NCI-H1048 (cell line): ENCODE measurements at places on chromosomes 7 and 10.

DNA sequence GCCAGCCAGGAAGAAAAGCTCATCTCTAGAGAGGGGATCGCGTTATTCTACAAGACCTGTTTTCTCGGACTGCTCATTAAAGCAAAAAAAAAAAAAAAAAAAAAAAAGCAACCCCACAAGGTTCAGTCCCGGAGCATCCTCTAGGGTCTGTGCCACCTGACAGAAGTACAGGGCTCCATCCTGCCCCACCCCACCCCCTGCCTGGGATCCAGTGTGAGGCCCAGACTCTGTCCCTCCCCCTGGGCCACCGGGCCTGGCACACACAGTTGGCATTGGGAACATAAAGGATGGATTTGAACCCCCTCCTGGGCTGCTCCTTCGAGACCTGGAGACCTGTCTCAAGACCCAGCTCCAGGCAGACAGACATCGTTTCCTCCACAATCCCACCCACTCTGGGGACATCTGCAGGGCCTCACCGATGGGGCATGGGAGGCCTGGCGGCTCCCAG lies 688 bp downstream of the ORAI2 start:
- no peak for DNase-seq

DNA sequence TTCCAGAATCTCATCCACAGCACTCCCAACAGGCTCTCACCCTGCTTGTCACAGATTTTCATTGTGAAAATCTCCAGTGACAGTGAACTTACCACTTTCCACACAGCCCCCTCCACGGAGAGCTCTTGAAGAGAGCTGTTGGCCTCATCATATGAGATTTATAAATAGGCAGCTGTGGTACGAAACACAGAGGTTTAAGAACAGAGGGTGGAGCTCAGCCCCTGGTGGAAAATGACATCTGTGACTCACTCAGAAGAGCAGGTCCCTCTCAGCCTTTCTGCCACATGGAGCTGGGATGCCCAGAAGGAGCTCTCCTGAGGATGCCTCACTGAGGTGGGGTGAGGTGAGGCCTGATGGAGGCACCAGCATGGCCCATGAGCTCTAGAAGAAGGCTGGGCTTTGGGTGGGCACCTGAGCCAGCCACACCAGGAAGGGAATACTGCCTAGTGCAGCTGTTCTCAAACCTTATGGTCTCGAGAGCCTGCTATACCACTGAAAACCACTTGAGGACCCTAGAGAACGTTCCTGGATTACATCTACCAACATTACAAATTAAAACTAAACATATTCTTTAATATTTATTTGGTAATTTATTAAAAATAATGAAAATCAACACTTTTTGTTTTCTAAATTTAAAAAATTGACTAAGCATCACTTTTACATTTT lies 25.8 kb upstream of the EEPD1 start:
- no peak for DNase-seq

DNA sequence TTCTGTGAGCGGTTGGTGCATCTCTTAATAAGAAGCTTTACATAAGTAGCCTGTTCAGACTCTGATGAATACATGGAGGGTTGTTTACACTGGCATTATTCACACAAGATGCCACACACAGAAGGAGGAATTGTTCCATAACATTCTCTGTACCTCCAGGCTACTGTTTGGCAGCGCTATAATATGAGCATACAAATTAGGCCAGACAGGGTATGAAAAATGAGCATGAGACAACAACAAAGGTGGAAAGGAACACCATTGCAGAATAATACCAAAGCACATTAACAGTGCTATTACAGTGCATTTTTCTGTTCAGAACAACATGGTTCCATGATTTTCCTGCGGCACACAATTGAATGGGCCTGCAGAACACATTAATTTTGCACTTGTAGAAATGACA lies 417.2 kb upstream of the C7orf33 start:
- peak; percentile 67 for DNase-seq

- DNase-seq, result no peak
Measured at GRCh38 chr7:106111655-106112117, 426 bp downstream of the SYPL1 start.

- DNase-seq, result no peak
Measured at GRCh38 chr7:135160858-135161653, 9.5 kb downstream of the CYREN start.

DNA sequence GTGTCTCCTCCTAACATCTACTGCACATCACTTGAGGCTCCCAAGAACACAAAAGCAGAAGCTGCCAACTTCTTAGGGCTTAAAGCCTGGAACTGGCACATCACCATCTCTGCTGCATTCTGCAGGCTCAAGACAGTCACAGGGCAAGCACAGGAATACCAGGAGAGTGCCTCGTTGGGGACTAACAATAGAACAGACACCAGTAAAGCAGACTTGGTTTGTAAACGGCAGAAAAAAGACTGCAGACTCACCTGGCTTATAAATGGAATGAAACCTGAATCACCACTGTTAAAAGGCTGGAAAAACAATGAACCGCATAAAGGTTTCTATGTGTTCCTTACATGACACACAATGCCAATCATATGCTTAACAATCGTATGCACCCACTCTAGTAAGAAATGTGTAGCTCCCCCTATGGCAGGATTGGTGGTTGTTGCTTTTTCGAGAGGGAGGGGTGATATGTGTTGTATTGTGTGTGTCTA lies 12.8 kb downstream of the RHEB start:
- no peak for DNase-seq

DNA sequence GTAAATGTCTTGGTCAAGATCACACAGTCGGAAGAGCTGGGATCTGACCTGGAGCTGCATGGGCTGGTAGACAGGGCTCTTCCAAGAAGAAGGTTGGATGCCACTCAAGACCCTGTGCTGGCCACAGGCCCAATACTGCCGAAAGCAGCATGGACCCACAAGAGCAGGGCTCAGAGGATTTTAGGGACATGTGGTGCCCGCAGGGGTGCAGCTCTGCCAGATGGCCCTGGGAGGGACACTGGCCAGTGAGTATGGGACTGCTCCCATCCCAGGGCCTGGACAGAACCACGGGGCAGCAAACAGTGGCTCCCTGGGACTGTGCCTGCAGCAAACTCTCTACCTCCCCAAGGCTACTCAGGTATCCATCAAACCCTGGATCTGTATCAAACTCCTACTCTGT lies 12.4 kb downstream of the MAT1A start:
- no peak for DNase-seq

GRCh38 chr7:44372560-44373417 lies 47.4 kb upstream of the CAMK2B start:
- DNase-seq, result no peak

DNA sequence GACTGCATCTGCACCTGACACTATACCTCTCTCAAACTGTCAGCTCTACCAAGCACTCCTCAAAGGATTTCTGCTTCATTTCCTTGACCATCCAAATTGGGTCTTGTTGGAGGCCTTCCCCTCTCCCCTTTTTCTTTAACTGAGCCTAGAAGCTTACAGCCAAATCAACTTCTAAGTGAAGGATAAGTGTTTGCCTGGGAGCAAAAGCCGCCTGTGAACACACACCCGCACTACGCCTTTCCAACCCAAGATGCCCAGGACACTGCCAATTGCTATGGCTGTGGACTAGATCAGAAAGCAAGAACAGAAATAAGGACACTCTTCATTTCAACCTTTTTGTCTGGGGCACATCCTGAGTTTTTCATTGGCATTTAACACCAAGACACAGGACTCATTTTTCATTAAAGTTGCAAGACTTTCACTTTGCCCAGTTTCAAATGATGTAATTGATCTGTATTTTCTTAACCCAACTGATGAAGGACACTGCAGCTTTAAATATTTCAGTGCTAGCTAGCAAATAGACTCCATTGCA lies 52.8 kb downstream of the CPEB3 start:
- no peak for DNase-seq

DNA sequence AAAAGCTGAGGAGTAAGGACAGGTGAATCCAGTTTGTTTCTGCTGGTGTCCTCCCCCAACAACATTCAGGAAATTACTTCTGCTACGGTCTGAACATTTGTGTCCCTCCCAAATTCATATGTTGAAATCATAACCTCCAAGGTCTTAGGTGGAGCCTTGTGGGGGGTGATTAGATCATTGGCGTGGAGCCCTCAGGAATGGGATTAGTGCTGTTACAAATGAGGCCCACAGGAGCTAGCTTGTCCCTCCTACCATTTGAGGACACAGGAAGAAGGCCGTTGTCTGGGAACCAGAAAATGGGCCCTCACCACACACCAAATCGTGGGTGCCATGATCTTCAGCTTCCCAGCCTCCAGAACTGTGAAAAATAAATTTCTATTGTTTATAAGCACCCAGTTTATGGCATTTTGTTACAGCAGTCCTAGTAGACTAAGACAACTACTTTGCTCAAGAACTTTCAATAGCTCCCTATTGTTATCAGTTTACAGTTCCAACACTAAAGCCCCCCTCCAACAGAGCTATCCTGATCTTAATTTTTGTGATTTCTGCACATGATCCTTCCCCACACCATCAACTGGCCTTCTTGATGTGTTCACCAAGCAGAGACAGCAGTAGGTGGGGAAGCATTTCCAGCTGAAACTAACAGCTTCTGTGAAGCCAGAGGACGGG lies 2.1 kb upstream of the LRMDA start:
- DNase-seq, result no peak

DNA sequence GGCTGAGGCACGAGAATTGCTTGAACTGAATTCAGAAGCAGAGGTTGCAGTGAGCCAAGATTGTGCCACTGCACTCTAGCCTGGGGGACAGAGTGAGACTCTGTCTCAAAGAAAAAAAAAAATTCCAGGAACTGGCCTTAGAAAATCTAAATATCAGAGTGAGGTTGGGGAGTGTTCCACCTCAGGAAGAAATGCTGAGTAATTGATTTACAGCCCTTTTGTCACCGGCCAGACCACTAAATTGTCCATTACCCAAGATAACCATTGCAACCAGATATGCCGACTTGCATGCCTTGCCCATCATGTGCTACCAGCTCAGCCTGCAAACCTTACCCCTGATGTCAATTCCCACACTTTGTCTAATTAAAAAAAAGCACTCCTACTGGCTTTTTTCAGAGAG lies 42.4 kb downstream of the CRCP start:
- DNase-seq, result no peak

DNA sequence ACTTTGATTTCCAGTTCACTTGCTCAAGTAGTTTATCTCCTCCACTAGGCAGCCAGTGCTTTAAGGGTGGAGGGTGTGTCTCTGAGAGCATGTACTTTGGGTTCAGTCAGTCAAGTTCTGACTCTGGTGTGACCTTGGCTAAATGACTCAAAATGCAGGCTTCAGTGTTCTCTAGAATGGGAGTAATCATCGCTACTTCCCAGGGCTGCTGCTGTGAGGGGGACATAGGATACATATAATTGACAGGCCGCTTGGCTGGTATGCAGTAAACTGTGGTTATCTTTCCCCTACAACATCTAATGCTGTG lies 3.5 kb downstream of the PTPRE start:
- DNase-seq, result no peak

GRCh38 chr10:45373003-45373575 lies 927 bp upstream of the ALOX5 start:
- no peak for DNase-seq

DNA sequence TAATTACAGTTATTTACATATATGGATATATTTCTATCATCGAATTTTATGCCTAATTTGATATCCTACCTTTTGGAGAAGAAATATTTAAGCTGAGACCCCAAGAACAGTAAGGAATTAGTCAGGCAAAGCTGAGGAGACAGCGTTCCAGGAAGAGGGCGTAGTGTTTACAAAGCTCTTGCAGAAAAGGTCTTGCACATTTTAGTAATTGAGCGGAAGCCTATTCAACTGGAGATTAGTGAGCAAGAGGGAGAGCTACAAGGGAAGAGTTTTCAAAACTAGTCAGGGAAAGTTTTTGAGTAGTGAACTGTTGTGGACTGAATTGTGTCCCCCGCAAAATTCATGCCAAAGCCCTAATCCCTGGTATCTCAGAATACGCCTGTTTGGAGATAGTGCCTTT lies 26.5 kb upstream of the POU6F2 start:
- no peak for DNase-seq

- no peak for DNase-seq
Measured at GRCh38 chr10:118752409-118752808, 2.4 kb downstream of the CACUL1 start.

GRCh38 chr7:29538389-29538788 lies 25.2 kb upstream of the PRR15 start:
- DNase-seq, result no peak

DNA sequence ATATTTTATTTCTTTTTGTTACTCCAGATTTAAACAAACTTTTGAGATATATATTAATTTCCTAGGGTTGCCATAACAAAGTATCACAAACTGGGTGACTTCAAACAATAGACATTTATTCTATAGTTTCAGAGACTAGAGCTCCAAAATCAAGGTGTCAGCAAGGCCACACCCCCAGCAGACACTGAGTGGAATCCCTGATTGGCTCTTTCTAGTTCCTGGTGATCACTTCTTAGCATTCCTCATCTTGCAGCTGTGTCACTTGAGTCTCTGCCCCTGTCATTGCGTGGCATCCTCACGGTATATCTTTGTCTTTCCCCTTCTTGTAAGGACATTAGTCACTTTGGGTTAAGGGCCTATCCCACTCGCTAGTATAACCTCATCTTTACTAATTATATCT lies 7.6 kb upstream of the SLC26A3 start:
- DNase-seq, result no peak

DNA sequence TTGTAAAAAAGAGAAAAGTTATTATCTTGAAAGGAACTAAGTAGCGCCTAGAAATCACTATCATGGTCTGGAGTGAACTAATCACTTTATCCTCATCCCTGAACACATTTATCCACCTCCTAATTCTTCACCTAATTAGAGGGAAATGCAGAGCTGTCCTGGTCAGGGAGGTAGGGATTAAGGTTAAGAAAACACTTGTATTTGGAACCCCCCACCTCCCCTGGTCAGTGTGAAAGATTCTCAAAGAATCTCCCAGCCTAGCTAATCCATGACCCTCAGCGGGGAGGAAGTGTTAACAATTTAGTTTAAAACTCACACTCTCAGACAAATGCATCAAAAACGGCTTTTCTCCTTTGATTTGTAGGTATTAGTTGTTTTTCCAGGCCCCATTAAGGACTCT lies 83.8 kb downstream of the FAM204A start:
- DNase-seq, result no peak

GRCh38 chr7:27088002-27088922 lies 7.5 kb downstream of the HOXA1 start:
- no peak for DNase-seq

DNA sequence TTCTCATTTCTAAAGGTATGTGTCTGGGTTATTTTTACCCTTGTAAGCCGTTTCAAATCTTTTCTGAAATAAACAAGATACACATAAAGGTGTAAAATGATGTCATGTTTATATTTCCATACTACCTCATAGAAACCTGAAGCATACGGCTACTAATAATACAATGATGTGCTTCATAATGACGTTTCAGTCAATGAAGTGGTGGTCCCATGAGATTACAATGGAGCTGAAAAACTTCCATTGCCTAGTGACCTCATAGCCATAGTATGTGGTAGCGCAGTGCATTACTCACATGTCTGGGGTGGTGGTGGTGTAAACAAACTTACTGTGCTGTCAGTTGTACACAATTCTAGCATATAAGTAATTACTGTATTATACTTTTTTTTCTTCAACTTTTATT lies 24.9 kb downstream of the EPDR1 start:
- DNase-seq, result no peak
